ENCODE measurements at places on chromosomes 3 and 15.

DNA sequence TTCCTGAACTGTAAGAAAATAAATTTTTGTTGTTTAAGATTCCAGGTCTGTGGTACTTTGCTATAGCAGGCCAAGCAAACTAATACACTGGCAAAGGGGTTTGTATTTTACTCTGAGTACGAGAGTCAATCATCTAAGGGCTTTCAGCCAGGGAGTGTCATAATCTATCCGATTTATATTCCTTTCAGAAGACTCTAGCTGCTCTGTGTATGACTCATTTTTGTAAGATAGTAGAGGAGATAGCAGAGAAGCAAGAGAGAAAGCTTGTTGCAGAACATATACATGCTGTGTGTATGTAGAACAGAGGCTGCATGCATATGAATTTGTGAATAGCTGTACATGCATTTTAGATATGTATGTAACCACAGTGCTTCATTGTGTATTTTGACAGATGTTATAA, 577.9 kb upstream of the EPHA6 start:
- DNase-seq, result no peak

DNA sequence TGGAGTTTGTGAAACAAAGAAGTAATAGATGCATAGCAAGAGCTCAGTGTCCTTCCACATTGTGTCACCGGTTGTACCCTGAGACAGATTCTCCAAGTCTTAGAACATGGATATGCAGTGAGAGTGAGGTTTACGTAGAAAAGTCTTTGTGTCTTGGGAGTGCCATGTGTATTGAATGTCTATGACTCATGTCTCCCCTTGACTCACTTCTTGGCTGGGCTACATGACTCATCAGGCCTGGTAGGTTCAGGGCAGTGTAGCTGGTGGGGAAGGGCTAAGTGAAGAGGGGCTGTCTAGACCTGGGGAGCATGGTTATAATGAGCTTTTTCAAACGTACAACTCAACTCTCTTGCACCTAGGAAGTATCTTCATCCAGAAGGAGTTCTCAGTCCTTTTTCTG, 167.4 kb downstream of the GAP43 start:
- DNase-seq, result peak; percentile 96

- no peak for DNase-seq
Measured at GRCh38 chr15:92662762-92663161, 7.2 kb upstream of the FAM174B start.

DNA sequence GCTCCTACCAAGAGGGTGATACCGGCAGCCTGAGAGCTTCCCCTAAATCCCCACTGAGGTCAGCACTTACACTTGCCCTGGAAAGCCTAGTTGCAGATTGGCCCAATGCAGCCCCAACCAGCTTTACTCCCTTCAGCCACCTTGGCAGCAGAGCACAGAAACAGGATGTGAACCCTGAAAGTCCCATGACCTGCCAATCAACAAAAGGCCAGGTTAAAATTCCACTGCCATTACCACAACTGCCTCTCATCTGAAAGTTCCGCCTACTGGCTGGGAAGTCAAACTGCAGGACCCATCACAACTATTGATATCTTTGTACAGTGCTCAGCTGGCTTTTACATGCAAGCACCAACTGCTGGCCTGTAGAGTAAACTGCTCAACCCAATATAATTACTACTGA, 156.2 kb downstream of the ZMAT3 start:
- no peak for DNase-seq

DNA sequence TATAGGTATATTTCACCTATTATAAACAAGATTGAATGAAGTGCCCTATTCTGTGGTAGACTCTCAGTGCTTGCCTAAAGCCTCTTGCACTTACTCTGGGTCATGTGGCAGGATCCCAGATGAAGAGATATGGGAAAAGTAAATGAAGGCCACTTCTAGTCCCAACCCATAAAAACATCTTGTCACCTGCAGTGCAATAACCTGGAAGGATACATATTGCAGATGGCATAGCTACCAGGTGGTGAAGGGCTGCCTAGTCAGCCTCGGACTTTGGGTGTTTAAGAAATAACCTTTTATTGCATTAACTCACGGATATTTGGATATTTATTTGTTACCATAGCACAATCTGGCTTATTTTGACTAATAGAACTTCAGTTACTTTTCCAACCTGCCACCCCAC, 367.1 kb downstream of the UNC13C start:
- no peak for DNase-seq

GRCh38 chr3:17936736-17937480, 194.5 kb upstream of the TBC1D5 start:
- no peak for DNase-seq

DNA sequence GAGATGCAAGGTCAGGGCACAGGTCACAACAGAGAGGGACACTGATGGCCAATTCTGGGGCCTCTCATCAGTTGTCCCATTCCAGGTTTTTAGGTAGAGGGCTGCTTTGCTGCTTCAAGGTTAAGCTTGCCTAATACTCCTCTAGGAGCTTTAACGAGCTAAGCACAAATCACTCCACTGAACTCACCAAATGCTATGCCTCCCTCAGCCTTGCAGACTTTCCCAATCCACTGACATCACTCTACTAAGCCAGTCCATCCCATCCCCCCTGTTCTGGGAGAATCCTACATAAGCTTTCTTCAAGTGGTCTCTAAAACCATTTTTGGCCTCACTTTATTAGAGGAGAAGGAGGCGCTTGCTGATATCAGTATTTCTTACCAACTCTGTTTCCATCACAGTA, 24.8 kb upstream of the PDCD6IP start:
- no peak for DNase-seq

DNA sequence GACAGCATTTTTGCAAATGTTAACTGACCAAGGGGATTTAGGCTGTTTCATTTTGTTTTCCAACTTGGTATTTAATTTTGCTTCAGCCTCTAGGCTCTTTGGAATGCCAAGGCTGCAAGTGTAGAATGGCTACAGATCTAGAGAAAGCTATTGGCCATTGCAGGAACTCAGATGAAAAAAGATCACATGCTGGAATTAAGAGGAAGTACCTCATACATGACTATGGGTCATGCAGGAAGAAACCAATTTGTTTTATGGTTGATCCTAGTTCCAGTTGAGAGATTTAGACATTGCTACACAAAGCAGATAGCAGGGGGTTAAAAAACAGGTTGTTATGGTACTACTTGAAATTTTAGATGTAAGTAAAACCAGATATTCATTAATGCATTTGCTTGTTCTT, 12.7 kb upstream of the CLDN16 start:
- DNase-seq, result no peak

DNA sequence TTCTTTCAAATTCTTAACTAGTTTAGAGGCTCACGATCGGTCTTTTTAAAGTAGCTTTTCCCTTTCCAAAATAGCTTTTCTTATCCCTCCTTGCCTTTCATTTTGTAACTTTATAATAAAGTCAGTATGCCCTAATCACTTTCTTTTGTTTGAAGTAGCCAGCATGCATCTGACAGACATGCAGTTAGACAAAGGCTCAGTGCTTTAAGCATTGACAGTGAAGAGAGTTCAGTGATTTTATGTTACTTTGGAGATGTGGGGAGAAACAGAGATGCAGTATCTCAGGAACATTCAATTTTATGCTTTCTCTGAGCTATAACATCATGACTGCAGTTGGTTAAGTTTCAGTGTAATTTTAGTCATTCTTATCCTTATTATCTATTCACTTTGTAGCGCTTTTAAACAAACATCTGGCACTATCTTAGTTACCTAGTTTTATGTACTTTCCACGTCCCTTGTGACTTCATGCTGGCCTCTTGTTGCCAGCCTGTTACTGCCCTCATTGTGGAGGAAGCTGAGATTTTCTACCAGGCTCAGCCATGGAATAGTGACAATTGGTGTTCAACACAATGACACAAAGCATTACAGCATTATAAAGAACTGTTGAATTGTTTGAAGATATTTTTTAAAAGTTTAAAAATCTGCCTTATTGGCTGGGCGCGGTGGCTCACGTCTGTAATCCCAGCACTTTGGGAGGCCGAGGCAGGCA, 90.3 kb downstream of the AKAP13 start:
- DNase-seq, result no peak

GRCh38 chr3:127053979-127054378, 71.1 kb downstream of the PLXNA1 start:
- DNase-seq, result no peak

All from fibroblast of skin of scalp (primary cell).